ENCODE measurements at places on chromosomes 4 and X.

DNA sequence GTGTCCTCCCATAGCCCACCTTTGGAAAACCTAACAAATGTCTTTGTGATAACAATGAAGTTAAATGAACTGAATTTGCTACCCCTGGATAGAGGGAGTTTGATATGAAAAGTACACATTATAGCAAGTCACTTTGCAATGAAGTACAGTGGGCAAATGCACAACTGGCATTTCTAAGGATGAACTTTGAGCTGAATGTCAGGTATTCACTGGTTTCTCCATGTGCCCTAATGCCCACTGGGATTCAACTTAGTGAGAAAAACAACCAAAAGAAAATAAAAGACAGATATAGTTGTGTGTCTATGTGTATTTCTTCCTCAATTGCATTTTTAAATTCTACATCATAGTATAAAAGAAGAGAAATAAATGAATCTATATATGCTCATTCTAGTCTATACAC lies 51.0 kb downstream of the PAPSS1 start:
- no peak for DNase-seq

DNA sequence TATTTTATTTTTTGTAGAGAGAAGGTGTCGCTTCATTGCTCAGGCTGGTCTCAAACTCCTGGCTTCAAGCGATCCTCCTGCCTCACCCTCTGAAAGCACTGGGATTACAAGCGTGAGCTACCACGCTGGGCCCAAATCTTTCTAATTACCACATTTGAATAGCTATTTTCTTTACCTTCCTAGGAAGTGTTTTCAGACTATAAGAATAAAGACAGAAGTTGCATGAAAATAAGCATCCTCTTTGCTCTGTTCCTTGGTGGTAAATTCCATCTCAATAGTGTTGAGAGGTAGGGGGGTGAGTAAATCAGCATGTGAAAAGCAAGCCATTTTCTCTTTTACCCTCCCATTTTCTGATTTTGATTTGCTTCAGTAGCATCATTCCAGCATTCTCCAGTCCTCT lies 122.4 kb downstream of the LARP7 start:
- DNase-seq: no peak

- DNase-seq: no peak
Measured at GRCh38 chr4:24527371-24527770, 57.0 kb downstream of the DHX15 start.

DNA sequence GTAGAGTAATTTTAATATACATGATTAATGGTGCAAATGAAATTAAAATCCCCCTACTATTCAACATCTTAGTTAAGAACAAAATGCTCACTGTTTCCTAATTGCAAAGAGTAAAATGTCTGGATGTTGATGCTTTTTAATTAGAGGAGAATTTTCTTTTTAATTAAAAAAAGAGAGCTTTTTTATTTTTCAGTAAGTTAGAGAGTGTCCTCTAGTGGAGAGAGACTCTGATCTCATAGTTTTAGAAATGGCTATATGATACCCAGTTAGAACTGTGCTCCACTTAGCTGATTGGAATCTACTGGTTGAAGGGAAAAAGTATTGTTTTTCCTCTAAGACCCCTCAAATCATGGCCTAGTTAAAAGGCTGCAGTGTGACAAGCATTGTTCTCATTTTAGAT lies 312.0 kb upstream of the MAGEB2 start:
- DNase-seq: no peak

DNA sequence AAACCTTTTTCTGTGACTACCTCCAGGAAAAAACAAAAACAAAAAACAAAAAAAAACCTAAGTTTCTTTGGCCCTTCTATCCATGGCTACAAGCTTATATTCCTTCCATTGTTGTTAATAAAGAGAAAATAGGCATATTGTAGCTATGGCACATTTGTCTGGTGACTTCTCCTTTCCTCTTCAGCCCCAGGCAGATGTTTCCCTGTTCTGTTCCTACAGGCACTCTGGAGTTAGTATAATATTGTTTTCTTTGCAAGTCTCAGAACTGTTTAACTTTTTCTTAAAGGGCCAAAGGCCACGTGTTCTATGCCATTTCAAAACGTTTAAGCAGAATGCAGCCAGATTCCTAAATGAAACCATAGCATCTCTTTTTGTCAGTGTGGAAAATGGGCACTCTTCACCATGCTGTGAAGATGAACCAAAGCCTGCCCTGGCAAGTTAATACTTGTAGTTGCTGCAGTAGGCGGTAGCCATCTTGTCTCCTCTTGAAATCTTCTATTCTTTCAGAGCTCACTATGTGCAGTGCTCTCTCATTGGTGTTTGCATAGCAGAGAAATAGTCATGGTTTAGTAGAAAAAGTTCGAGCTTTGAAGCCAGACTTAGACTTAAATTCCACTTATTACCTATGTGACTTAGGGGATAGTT lies 44.8 kb upstream of the MTMR1 start:
- DNase-seq: no peak

- no peak for DNase-seq
Measured at GRCh38 chrX:151536571-151536970, 26.9 kb upstream of the PASD1 start.

DNA sequence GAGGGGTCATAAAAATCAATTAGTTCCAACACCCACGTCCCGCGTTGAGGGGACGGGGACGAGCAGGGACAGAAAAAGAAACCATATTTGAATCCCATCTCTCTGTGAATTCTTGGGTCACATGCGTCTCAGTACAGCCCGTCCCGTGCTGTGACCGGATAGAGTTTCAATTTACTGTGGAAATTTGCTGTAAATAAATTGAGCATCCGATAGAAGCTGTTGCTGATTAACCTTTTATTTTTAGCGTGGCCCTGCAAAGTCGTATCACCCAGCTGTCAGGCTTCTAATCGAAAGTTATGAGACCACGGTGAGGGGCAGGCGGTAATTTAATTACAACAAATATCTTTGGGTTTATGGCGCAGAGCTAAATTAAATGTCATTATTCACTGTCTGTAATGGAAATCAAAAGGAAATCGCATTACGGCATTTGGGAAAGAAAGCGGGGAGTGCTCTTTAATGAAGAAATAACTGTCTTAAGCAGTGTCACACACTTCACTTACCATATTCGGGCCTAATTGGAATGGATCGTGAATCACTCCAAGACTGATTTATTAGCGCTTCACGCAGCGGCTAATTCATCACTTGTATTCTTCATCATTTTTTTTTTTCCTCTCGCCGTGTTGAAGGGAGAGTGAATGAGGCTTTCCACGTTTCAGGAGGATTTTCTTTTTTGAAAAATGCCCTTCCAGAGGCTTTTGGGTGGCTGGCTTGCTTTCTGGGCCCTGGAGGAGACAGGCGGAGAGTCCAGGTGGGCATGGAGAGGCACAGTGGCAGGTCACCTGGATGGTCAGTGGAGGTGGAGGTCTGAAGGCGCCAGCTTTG lies 7.3 kb downstream of the SHOX start:
- DNase-seq: no peak

DNA sequence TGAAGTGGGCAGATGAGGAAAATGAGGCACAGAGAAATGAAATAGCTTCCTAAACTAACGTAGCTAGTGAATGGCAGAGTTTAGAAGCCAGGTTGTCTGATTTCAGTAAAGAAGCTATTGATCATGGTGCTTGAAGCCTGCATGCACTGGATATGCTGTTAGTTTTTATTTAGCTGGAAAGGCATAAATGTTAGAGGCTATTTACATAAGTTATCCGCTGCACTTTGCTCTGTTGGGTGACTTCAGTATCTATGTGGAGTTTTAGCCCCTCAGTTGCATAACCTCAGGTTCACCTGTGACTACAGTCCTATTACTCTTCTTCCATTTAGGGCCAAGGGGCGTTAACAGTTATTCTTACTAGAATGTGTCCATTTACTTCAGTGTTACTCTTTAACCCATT lies 522.4 kb upstream of the RPS6KA3 start:
- DNase-seq: no peak

DNA sequence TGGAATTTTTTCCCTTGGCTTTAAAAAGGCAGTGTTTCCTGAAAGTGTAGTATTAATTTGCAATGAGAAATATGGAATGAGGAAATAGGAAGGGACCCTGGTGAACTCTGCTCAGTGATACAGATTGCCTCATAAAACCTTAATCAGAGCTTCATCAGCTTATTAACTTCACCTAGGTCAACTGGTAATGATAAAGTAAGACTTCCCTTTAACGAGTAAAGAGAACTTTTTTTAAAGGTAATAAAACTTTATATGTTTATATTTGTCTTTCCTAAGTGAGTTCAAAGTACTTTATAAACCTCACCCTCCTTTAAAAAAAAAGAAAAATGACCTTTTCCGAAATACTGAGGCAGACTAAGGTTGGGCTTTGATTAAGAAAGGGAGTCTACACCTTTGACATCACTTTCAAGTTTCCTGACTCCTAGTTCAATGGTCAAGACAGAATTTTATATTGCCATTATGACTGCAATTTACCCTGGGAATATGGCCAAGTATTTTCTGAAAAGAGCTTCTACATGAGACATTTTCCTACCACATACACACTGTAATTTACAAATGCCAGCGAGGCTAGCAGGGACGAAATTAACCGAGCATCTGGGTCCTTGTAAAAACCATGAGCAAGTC lies 706.3 kb upstream of the TENM3 start:
- no peak for DNase-seq

DNA sequence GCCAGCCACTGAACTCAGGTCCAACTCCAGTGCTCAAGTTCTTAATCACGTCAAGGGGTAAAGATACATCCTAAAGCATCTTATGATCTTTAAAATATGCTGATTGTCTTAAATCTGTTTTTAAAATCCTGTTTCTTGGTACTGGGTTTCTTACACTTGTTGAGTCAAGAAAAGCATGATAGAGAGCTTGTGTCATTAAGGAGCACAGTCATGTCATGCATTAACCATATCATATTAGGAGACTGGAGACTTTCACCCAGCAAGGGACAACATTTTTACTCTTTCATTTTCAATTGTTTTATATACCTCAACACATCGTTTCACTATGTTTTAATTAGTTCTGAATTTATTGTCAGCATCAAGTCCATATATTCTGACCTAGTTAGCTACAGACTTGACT lies 41.5 kb downstream of the BCLAF3 start:
- no peak for DNase-seq

GRCh38 chr4:97577004-97577403 lies 566.3 kb downstream of the STPG2 start:
- DNase-seq: no peak

- DNase-seq: peak; percentile 70
Measured at GRCh38 chr4:185128272-185129119, 14.6 kb upstream of the SLC25A4 start.

GRCh38 chr4:139503622-139504166 lies 49.8 kb downstream of the RAB33B start:
- no peak for DNase-seq

GRCh38 chrX:136710325-136710951 lies 62.5 kb downstream of the CD40LG start:
- DNase-seq: no peak

DNA sequence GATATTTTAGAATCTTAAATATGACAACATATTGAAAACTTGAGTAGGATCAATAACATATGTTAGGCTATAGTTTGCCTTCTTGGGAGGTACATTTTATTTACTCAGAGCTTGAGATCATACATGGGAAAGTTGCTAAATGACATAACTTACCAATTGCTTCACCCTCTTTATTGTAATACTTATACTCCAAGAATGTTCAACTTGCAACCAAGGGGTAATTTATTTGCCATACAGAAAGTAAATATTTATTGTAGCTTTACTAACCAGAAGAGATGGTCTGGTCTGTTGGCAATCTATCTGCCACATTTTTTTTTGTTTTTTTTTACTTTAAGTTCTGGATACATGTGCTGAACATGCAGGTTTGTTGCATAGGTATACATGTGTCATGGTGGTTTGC lies 426.6 kb downstream of the ARHGAP24 start:
- no peak for DNase-seq

- no peak for DNase-seq
Measured at GRCh38 chrX:117711782-117712181, 404.8 kb downstream of the KLHL13 start.

DNA sequence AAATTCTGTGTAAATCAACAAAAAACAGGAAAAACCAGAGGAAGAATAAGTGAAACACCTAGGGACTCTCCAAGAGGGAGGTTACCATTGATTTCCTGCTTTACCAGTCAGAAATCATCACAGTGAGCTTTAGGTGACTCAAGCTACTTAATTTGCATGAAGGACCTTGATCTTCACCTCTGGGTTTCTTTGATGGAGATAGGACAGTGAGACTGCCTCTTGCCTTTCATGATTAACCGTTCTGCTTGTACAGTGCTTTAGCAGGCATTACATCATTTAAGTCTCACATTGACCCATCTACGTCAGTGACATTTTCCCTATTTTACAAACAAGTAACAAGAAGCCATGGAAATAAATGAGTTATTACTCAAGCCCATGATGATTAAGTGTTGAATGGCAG lies 3.4 kb upstream of the GK start:
- DNase-seq: peak; percentile 22

GRCh38 chrX:107861056-107861455 lies 35.4 kb downstream of the MID2 start:
- DNase-seq: no peak

DNA sequence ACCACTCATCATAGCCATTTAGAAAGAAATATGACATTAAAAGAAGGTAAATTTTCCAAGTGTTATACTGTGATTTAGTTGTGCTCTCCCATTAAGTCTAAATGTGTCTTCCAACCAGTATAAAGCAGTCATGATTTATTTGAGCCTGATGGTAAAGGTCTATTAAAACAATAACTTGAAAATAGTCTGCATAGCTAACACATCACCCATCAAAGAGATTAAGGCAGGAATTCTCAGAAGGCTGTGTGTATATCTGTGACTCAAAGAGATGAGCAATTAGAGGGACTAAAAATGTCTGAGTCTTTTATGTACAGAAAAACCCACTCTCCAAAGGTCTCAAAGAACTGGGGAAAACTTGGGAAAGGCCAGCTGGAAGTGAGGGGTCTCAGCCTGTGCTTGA lies 70.3 kb upstream of the IQCM start:
- DNase-seq: no peak

GRCh38 chr4:141375855-141376254 lies 155.2 kb downstream of the ZNF330 start:
- no peak for DNase-seq

DNA sequence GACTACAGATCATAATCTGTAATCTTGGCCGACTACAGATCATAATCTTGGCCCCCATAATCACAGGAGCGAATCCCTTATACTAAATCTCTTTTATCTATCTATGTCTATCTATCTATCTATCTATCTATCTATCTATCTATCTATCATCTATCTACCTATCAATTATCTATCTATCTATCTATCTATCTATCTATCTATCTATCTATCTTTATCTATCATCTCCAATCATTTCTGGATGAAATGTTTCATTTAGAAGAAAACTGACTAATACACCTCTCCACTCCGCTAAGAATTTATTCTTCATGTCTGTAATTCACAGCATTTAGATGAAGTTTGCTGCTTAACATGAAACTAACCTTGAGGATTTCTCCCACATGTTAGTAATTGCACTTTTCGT lies 45.0 kb upstream of the ACSL1 start:
- no peak for DNase-seq

GRCh38 chrX:57918750-57919436 lies 8.6 kb upstream of the ZXDA start:
- DNase-seq: no peak

- peak; percentile 83 for DNase-seq
Measured at GRCh38 chr4:6688879-6689505, 4.7 kb upstream of the S100P start.

Data from GM20000 (cell line).